ENCODE measurements at places on chromosomes 13 and 19.
A peak's percentile ranks its signal among the peaks of the same experiment; 100 is the strongest.

DNA sequence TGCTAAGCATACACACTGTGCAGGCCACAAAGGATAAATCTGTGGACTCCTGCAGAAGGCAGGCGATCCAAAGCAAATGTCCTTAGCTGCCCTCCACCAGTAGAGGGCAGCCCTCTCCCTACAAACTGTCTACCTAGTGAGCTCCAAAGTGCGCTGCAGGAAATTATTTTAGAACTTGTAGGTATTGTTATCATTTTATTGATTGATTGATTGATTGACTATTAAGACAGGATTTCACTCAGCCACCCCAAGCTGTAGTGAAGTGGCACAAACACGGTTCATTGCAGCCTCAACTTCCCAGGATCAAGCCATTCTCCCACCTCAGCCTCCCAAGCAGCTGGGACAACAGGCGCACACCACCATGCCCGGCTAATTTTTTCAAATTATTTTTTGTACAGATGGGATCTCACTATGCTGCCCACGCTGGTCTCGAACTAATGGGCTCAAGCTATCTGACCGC is 37.3 kb downstream of the RNF6 start:
- peak; percentile 72 for DNase-seq

DNA sequence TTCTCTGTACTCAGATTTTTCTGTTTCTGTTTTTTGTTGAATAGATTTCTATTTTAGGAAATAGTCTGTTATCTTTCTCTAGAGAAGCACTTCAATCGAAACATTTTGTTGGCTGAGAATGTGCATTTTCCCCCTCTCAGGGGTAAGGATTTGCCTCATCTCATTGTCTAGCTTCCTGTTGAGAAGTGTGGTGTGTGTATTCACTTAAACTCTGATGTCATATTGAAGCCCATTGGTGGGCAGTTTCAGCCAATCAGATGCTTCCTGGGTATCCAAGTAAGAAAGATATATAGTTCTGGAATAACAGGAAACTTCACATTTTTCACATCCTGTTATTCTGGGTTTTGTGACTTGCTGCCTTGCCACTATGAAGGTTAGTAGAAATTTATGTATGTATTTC is 87.6 kb downstream of the ARHGEF7 start:
- no peak for DNase-seq

GRCh38 chr13:21976159-21976558 is 305.3 kb downstream of the FGF9 start:
- no peak for DNase-seq

DNA sequence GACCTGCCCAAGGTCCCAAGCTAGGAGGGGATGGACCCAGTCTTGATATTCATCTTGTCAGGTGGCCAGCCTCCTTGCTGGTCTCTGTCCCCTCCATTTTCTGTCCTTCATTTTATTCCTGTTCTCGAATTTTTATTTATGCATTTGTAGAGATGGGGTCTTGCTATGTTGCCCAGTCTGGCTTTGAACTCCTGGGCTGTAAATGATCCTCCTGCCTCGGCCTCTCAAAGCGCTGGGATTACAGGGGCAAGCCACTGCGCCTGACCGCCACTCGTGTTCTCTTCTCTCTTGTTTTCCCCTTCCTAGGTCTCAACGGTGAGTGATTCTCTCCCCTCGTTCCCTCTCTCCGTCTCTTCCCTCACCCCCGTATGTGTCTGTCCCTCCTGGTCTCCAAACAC is 10.6 kb upstream of the TPRX2 start:
- no peak for DNase-seq

- DNase-seq = no peak
These were observed 38.0 kb downstream of the RCBTB2 start for GRCh38 chr13:48494874-48495273.

GRCh38 chr19:4379383-4380253 is 20.7 kb downstream of the SH3GL1 start:
- no peak for DNase-seq

- no peak for DNase-seq
These were observed 80.8 kb downstream of the TNFSF11 start for GRCh38 chr13:42654722-42655121.

DNA sequence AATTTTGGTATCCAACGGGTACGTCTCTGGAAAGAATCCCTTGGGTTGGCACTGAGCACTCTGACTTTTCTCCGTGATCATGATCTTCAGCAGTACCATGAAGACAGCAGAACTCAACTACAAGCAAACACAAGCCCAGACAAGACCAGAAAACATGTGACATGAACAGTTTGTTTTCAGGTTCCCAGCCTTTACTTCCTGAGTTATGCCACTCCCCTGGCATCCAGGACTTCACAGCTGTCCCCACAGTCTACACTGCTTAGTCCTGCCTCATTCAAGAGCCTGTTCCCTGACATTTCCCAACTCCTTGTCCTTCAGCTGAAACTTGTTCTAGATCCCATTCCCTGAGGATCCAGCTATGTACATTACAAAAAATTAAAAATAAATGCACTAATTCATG is 4.9 kb upstream of the N4BP2L1 start:
- DNase-seq = no peak

DNA sequence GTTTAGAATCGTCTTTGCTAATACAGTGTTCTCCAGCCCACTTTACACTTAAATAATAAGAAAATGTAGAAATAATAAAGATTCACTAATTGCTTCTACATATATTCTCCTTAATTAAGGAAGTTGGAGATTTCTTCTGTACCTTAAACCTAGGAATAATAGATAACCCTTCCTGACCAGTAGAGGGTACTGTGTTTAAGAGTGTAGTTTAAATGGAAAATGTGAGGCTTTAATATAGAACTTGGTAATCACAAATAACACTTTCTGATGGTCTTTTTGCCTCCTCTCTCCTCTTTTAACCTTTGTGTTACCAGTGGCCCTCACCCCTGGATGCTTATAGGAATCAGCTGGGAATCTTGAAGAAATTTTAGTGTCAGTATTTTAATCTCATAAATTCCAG is 20.7 kb downstream of the POMP start:
- no peak for DNase-seq

GRCh38 chr19:618674-619285 is 14.6 kb downstream of the POLRMT start:
- DNase-seq = no peak

DNA sequence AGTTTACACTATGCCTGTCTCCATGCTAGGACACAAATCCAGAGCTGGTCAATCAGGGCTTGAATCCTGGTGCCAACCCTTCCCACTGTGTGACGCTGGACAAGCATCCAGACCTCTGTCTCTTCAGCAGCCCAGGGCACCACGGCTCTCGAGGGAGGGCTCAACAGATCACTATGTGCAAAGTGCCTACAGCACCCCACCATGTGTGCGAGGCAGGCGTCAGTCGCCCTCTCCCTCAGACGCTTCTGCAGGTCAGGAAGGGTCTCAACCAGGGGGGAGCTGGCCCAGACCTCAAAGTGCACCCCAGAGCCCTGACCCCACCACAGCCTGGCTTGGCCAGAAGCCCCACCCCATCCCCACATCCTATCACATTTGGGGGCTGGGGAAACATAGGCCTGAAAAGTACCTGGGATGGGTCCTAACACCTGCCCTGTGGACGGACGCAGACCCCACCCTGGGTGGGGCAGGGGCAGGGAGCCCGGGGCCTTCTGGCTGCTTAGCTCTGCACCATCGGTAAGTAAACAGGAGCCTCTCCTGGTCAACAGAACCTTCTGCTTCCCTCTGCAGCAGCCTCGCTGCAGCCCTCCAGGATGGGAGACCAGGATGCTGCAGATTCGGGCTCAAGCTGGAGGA is 2.9 kb upstream of the C2CD4C start:
- DNase-seq = peak; percentile 15
